ENCODE measurements at places on chromosomes 4 and X.

DNA sequence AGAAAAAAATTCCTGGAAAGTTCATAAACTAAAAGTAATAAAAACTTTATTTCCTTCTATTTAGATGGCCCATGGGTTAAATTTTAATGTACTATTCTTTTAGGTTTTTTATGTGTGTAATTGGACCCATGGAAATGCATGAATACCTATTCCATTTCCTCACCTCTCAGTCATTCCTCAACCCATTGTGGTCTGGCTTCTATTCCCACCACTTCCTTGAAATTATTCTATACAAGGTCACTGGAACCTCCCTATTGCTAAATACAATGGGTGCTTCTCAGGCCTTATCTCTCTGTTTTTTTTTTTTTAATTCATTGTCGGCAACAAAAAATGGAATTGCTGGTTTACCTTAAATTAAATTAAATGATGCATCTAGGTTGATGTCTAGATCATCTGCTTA is 17.2 kb downstream of the SLC39A8 start:
- DNase-seq, result no peak

DNA sequence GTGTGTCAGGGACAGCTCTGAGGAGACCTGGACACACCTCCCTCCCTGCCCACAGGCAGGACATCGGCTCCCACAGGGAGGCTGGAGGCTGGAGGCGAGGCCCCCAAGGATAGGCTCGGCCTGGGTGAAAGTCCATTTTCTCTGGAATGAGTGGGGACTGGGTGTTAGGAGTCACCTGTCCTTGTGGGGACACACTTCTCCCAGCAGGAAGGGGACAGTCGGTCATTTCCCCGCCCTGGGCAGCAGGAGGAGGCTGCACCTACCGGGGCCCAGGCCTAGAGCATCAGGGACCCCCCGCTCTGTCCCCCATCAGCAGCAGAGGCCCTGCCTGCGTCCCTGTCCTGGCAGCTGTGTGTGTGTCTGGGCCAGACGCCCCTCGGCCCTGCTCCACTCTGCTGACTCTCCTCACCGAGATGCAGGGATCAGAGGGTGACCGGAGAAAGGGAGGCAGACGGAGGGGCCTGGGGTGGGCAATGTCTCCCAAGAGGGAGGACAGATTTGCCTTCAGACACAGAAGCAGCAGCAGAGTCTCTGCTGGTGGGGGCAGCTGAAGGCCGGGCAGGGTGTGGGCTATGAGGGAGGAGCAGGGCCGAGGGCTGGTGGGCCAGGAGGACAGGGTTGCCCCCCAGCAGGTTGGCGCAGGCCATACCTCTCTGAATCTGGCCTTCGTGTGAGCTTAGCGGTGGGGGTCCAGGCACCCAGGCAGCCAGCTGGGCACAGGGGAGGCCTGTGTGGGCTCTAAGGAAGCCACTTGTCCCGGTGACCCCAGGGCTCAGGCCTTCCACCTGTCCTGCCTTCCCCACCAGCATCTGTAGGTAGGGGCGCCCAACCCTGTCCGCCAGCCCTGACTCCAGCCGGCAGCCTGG is 125.7 kb upstream of the NKX1-1 start:
- no peak for DNase-seq

- no peak for DNase-seq
Measured at GRCh38 chr4:19375931-19376330, 875.8 kb upstream of the SLIT2 start.

DNA sequence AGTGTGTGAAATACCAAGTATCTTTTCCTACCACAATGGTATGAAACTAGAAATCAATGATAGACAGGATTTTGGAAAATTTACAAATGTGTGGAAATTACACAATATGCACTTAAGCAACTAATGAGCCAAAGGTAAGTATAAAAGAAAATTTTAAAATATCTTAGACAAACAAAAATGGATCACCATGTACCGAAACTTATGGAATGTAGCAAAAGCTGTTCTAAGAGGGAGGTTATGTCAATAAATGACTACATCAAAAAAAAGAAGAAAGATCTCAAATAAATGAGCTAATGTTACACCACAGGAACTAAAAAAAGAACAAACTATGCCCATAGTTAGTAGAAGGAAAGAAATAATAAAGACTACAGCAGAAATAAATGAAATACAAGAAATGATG is 1084.1 kb downstream of the TECRL start:
- DNase-seq, result no peak

DNA sequence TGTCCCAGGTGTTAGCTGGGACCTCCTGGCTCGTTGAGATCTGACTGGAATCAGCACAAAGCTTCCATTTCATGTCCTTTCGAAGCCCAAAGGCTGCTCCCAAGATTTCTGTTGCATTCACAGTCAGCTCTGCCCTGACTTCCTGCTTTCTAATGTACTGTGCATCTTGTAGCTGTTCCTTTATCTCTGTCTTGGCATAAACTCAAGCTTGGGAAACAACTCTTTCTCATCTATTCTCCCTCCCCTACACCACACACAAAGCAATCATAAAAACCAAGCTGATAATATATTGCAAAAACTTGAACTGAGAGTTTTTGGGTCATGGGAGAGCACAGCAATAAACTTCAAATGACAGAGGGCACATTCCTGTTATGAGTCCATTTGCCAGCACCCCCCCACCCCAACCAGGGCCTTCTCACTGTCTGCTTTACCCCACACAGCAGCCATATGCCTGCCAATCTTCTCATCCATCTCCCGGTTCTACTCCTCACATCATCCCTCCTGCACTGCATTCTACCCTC is 76.3 kb downstream of the SYNPO2 start:
- DNase-seq, result no peak

All from left hindlimb (tissue), 1 donor.